ENCODE measurements at places on chromosomes 6 and 20. TPM values are rescaled to one million over a fixed set of nuclear protein-coding genes. Genes with fewer than 3 reads are reported as not detected.

Gene AIF1
- total RNA-seq: not detected

Gene SCP2D1
- not detected for total RNA-seq

Gene RNF114
- total RNA-seq: 89.6 TPM

Gene PKIB
- total RNA-seq: 0.89 TPM

Gene MEP1A
- not detected for total RNA-seq

Gene SEL1L2
- not detected for total RNA-seq

Gene GNAS-AS1
- total RNA-seq: 1.7 TPM

Gene NNAT
- not detected for total RNA-seq

Gene C6orf52
- not detected for total RNA-seq

Gene NRN1
- total RNA-seq: 44.1 TPM

Gene TCP11
- total RNA-seq: not detected

Gene RSPO4
- 0.82 TPM for total RNA-seq

Gene SOX18
- total RNA-seq: 0.22 TPM

Gene SIM1
- total RNA-seq: 1.7 TPM

Gene PSORS1C2
- total RNA-seq: not detected

Gene HLA-DMB
- total RNA-seq: 0.76 TPM

Gene IYD
- 0.03 TPM for total RNA-seq

Gene C20orf144
- total RNA-seq: not detected

Gene RBPJL
- not detected for total RNA-seq

Gene SNTA1
- total RNA-seq: 15.7 TPM

Gene TRIM10
- total RNA-seq: not detected

Gene CEP162
- 4.2 TPM for total RNA-seq

Gene SEMG1
- not detected for total RNA-seq

Gene TMEM151B
- total RNA-seq: 0.20 TPM

Gene LTA
- total RNA-seq: not detected
